ENCODE measurements at places on chromosomes 2 and 18. TPM values are rescaled to one million over a fixed set of nuclear protein-coding genes. Genes with fewer than 3 reads are reported as not detected.

DNA sequence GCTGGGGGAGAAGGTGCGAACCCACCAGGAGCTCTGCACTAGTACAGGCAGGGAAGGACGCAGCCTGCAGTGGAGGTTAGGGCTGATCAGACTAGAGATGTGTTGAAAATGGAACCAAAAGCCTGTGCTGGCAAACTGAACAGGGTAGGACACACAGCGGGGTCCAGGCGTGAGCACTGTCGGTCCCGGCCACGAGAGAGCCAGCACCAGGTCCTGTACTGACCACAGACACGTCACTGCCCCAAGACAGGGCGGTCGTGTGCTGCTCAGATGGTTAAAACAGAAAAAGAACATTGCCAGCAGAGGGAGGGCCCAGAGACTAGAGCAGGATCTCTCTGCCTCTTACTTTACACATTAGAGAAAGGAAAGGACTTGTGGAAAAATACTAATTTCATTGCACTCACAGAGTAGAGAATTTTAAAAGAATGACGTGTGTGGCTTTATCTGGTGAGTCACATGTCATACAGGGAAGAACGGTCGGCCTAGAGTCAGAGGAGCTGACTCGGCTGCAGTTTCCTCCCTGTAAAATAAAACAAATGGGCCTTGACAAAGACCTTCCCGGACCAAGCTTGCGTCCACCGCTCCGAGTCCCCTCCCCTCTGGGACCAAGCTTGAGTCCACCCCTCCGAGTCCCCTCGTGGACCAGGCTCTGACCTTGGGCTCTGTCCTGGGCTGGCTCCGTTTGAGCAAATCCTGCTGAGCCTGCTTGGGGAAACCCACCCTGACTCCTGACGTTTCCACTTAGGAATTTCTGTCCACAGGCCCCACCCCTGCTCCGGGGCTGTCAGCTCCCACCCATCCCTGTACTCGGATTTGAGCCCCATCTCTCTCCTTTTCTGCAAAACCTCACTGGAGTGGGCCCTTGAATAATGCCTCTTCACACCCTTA, 16.7 kb upstream of the ADI1 start:
- peak; percentile 63 for DNase-seq

The AQP12A gene
- not detected for polyA plus RNA-seq

DNA sequence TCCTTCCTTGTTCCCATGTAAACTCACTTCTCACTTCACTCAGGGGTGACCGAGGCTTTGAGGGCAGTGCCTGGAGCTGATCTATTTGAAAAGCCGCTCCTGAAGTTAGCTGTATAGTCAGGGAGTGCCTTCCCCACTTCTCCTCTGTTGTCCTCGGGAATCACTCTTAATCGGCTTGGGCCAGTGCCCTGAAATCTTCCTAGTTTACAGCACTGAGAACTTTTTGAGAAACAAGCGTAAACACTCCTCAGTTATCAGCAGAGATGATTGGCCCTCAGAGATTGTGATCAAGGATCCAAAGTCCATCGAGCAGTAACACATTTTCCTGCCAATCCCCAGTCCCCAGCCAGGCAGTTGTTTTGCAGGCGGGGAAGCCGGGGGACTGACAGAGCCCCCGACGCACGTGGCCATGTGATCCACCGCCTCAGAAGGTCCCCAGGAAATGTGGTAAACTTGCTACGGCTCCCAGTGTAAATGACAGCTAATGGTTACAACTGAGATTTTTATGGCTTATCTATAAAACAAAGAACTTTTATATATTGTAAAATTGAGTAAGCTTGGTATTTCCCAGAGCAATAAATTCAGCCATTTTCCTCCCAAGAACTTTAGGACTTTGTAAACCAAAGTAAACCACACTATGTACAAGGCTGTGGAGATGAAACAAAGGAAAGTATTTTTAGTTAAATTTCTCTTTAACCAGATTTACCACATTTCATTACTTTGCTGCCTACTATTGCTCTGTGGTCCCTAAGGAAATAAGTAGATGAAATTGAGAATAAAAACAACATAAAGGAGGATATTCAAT, 53.5 kb downstream of the C18orf63 start:
- DNase-seq, result no peak

- DNase-seq, result no peak
These were observed 113.7 kb downstream of the B3GNT2 start for GRCh38 chr2:62309465-62310091.

DNA sequence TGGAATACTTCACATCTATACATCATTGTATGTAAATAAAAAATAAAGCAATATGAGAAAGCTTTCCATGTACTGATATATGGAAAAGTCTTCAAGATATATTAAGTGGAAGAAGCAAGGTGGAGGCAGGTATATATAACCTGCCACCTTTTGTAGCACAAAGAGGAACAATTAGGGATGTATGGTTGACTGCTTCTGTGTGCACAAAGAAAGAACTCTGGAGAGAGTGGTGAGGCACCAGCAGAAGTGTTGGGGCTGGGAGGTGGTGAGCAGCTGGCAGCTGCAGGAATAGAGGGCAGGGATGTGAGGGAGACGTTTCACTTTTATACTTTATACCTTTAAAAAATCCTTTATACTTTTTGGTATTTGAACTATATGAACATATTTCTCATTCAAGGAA, 26.1 kb downstream of the KIF5C start:
- DNase-seq, result no peak

GRCh38 chr2:190646780-190647522, 1.9 kb upstream of the NAB1 start:
- no peak for DNase-seq

DNA sequence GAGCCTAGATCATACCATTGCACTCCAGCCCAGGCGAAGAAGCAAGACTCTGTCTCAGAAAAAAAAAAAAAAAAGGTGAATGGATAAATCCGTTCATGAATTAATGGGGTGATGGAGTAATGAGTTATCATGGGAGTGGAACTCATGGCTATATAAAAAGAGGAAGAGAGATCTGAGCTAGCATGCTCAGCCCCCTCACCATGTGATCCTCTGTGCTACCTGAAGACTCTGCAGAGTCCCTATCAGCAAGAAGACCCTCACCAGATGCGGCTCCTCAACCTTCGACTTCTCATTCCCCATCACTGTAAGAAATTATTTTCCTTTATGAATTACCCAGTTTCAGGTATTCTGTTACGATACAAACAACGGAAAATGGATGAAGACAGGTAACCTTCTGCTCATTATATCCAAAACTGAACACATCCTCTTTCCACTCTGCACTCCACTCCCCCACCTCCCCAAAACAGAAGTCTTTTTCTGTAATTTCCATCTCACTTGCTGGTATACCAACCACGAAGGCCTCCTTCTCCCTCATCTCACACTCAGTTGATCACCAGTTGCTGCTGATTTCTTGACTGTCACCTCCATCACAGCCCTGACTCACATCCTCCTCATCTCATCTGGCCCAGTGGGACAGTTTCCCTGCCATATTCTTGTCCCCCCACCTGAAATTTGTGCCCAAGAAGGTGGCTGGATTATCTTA, 8.8 kb downstream of the RETREG2 start:
- DNase-seq, result no peak

The ANKRD36 gene
- polyA plus RNA-seq, result 4.5 TPM

The CAPN14 gene
- polyA plus RNA-seq, result 0.09 TPM

The PRSS56 gene
- polyA plus RNA-seq, result not detected

The CCDC85A gene
- not detected for polyA plus RNA-seq

DNA sequence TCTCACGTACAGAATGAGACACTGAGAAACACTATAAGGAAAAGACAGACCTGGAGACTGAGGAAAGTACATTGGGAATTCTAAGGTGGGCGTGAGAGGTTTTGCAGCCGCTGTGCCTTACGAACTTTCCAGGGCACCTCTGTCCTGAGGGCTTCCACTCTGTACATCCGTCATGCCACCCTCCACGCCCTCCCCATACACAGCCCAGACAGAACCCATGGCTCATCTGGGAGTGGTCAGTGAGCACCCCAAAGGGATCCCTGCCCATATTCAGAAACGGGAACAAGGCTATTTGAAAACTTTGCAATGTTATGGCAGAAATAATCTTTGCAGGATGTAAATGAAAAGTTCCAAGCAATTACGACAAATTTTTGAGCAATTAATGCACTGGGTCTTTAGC, 95.4 kb upstream of the ZNF532 start:
- DNase-seq, result no peak

DNA sequence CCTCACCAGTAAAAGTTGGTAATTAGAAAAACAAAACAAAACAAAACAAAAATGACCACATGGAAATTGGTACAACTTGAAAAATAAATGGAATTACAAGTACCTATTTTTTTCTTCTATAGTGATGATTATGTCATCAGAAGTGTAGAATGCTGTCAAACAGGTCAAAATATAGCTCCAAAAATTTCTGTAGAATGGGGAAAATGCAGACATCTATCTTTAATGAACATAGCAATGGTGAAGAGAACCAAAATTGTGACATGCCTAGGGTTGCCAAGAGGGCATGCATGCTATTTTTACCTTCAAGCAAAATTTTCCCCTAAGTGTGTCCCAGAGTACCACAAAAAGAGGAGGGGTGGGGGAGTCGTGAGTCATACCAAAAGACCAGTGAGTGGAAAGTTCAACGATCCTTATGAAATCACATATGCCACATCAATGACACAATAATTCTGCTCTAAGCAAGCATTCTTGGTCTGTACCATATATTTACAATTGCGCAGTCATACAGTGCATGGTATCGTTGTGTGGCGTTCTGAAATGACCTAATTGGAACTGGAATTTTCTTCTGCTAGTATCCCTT, 1436.4 kb downstream of the SUCLG1 start:
- no peak for DNase-seq

DNA sequence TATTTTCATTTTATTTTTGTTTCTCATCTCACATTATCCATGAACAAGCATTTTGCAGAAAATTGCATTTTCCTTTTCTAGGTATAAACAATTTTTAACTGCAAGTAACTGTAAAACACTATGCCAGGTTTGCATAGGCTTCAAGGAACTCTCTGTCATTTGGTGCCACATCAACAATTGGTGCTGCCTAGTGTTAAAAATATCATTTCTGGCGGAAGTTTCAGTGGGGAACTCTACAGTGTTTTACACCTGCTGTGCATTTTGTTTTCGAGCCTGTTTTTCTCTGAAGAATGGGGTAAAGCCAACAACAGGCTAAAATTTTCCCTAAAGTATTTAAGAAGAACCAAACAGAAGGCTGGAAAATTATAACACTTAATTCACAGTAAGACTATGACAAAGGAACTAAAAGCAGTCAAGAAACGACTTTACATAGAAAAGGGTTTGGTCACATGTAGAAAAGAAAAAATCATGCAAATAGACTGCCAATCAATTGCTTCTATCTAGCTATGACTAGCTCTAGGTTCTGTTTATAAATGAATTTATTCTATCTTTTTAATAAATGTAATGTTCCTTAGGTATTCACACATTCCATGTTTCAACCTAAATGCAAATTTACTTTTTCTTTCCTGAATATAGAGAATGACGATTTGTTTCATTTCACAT, 21.4 kb upstream of the FRZB start:
- DNase-seq, result no peak

DNA sequence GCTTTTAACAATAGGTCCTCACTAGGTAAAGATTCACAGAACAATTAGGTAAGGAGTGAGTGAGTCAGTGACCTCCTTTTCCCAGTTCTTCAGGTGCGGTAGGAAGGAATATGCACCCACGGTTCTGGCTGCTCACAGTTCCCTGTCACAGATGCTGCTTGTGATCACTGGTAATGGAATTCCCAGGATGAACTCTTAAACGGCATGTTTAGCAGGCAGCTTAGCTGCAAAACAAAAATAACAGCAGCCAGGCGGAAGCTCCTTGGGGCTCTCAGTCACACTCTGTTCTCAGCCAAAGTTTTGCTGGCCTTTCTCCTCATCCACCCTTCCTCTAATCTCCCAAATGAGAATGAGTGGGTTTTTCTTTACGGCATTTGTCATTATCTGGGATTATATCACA, 274.5 kb downstream of the MYT1L start:
- DNase-seq, result no peak

DNA sequence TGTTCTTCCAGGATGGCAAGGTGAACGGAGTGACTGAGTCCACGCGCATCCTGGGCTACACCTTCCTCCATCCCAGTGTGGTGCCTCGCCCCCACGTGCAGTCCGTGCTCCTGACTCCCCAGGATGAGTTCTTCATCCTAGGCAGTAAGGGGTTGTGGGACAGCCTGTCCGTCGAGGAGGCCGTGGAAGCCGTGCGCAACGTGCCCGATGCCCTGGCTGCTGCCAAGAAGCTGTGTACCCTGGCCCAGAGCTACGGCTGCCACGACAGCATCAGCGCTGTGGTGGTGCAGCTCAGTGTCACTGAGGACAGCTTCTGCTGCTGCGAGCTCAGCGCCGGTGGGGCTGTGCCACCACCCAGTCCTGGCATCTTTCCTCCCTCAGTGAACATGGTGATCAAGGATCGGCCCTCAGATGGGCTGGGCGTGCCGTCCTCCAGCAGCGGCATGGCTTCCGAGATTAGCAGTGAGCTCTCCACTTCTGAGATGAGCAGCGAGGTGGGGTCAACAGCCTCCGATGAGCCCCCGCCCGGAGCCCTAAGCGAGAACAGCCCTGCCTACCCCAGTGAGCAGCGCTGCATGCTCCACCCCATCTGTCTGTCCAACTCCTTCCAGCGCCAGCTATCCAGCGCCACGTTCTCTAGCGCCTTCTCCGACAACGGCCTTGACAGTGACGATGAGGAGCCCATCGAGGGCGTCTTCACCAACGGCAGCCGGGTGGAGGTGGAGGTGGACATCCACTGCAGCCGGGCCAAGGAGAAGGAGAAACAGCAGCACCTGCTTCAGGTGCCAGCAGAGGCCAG, 263.1 kb downstream of the PHLPP1 start:
- no peak for DNase-seq

GRCh38 chr18:67417864-67418523, 98.5 kb downstream of the DSEL start:
- DNase-seq, result no peak

DNA sequence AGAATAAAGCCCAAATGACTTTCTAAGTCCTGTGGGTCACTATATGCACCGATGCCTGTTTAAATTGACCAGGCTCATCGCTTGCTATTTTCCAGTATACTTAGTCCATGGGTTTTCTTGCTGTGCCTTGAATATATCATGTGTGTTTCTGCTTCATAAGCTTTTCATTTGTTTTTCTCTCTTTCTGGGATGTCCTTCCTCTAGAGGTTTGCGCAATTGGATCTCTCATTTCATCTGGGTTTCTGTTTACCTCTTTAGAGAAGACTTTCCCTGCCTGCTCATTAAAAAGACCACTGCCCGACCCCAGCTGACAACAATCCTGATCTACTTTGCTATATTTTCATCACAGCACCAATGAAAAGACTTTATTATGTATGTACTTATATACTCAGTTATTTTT, 150.9 kb upstream of the CYRIA start:
- no peak for DNase-seq

GRCh38 chr2:224078656-224079055, 39.6 kb upstream of the SERPINE2 start:
- DNase-seq, result no peak

- DNase-seq, result no peak
These were observed 210.0 kb downstream of the RBM43 start for GRCh38 chr2:151051574-151052220.

Measured in AG04450 (cell line).